ENCODE measurements at places on chromosomes 1 and 21. TPM values are rescaled to one million over a fixed set of nuclear protein-coding genes. Genes with fewer than 3 reads are reported as not detected.

Gene SPAG17
- not detected for polyA plus RNA-seq

Gene CTNNBIP1
- polyA plus RNA-seq = 25.4 TPM

Gene NEGR1
- 1.7 TPM for polyA plus RNA-seq

Gene FCRL5
- polyA plus RNA-seq = not detected

Gene C8A
- not detected for polyA plus RNA-seq

Gene SEMA6C
- 16.4 TPM for polyA plus RNA-seq

Gene PLPPR4
- polyA plus RNA-seq = 0.17 TPM

Gene LCE2C
- not detected for polyA plus RNA-seq

Gene KCNE2
- not detected for polyA plus RNA-seq

Gene PRAMEF33
- polyA plus RNA-seq = not detected

Gene SERPINC1
- 0.15 TPM for polyA plus RNA-seq

Gene KRTAP19-4
- not detected for polyA plus RNA-seq

Gene RGS18
- polyA plus RNA-seq = 0.42 TPM

Gene TMEM50B
- polyA plus RNA-seq = 26.5 TPM

Gene OPTC
- not detected for polyA plus RNA-seq

Gene NGF
- polyA plus RNA-seq = 2.4 TPM

Gene MTR
- 12.8 TPM for polyA plus RNA-seq

Gene KRTAP19-3
- not detected for polyA plus RNA-seq

Gene FGGY
- 7.2 TPM for polyA plus RNA-seq

Gene CELA3B
- not detected for polyA plus RNA-seq

Gene CRYAA
- not detected for polyA plus RNA-seq

Gene NDUFS5
- 1,262 TPM for polyA plus RNA-seq

Gene RNF220
- 95.1 TPM for polyA plus RNA-seq

Gene CAP1
- polyA plus RNA-seq = 23.8 TPM

Gene ATF3
- polyA plus RNA-seq = 17.8 TPM

Gene TNNI3K
- 11.5 TPM for polyA plus RNA-seq

Gene SLC27A3
- 29.4 TPM for polyA plus RNA-seq

Gene MPZ
- polyA plus RNA-seq = 2.1 TPM

Gene S100A7A
- polyA plus RNA-seq = not detected

Gene DCLRE1B
- 0.38 TPM for polyA plus RNA-seq

Gene CRP
- not detected for polyA plus RNA-seq

Gene CFHR5
- polyA plus RNA-seq = not detected

Gene CRB1
- polyA plus RNA-seq = 0.06 TPM

Gene ANGPTL1
- 12.6 TPM for polyA plus RNA-seq

Gene GJA9
- 0.11 TPM for polyA plus RNA-seq

Gene HCRTR1
- polyA plus RNA-seq = 0.24 TPM

Gene STUM
- polyA plus RNA-seq = 1.1 TPM

Gene AP4B1
- 7.5 TPM for polyA plus RNA-seq

Gene VCAM1
- 1.9 TPM for polyA plus RNA-seq

Gene SAMSN1
- 2.3 TPM for polyA plus RNA-seq

Gene DAB1
- 0.26 TPM for polyA plus RNA-seq

Gene LCE6A
- polyA plus RNA-seq = not detected

Gene FCRL6
- not detected for polyA plus RNA-seq

Gene CYP4A22
- polyA plus RNA-seq = not detected

Gene KIF17
- 7.2 TPM for polyA plus RNA-seq

Gene LDLRAP1
- 9.0 TPM for polyA plus RNA-seq

Gene PERM1
- polyA plus RNA-seq = 353 TPM

Gene FMO5
- 0.71 TPM for polyA plus RNA-seq

Gene C4BPA
- polyA plus RNA-seq = 0.03 TPM

Gene PADI2
- 0.10 TPM for polyA plus RNA-seq

Gene PHTF1
- polyA plus RNA-seq = 3.2 TPM

Gene LRRC39
- polyA plus RNA-seq = 16.1 TPM

Gene OPN3
- 10.5 TPM for polyA plus RNA-seq

Gene NOTCH2
- polyA plus RNA-seq = 20.7 TPM

Gene FCRL4
- polyA plus RNA-seq = not detected

Gene GPR37L1
- polyA plus RNA-seq = 0.04 TPM

Gene LAMB3
- 1.8 TPM for polyA plus RNA-seq
